CD4-positive, alpha-beta T cell (primary cell): ENCODE measurements at places on chromosomes 11 and 22.

DNA sequence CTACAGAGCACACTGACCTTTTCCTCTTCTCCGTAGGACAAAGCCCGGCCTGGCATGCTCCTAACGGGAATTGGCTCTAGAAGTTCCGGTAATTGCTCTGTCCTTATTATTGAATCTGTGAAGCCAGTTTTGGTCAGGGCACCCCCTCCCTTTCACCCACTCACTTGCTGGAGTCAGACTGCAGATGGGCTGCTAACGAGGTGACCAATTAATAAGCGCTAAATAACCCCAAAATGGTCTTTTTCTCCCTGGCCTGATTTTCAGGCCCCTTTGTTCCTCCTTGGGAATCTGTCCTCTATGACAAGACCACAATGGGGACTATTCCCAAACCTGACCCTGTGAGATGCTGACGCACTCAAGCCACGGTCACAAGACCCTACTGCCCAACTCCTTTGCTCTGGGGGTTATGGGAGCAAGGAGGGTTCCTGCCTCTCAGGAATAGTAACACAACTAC is 610.0 kb upstream of the CADM1 start:
- DNase-seq: no peak

DNA sequence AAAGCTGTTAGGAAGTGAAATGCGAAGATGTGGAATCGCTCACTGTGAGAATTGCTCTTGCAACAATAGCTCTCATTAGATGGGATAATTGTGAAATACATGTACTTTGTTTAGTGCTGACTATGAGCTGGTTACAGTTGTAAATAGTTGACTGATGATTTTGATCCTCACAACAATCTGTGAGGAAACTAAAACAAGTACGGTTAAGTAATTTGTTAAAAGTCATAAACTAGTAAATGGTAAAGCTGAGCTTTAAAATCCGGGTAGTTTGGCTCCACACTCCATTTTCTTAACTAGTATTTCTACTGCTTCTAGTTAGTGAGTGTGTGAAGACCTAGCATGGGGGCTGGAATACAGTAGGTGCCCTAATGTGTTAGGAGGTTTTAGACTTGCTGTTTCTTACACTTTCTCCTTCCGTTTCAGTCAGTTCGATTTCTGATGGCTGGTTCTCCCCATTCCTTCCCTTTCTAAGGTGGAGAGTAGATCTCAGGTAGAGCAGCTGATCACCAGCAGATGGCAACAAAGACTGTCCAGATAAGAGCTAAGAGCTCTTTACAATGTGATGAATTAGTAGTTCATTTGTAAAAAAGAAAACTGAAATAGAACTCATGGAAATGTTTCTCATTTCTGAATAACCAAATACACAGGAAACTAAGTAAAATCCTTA is 16.3 kb upstream of the CYP2R1 start:
- DNase-seq: peak; percentile 64

GRCh38 chr22:25709758-25710157 is 32.2 kb upstream of the MYO18B start:
- no peak for DNase-seq

DNA sequence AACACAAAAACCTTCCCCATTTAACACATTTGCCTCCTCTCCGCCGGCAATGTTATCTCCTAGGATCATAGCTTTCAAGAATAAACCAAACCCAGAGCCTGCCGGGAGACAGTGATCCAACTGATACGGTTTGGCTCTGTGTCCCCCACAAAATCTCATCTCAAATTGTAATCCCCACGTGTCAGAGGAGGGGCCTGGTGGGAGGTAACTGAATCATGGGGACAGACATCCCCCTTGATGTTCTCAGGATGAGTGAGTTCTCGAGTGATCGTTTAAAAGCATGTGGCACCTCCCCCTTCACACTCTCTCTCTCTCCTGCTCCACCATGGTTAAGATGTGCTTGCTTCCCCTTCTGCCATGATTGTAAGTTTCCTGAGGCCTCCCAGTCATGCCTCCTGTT is 33.3 kb downstream of the RBFOX2 start:
- DNase-seq: no peak

DNA sequence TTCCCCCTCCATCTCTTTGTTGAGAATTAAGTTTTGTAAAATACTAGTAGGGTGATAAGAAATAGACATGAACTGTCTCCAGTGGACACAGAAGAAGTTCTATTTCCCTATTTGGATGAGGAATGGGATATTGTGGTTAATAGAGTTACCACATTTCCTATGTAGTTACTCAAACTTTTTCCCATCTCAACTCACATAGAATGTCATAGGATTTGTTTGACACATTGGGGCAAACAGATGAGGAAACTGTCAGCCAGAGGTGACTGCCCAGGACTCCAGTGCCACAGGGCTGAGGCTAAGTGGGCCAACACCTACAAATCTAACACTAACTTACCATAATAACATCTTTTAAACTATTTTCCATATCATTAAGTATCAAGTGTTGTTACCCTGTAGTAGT is 58.3 kb downstream of the CCDC83 start:
- no peak for DNase-seq

DNA sequence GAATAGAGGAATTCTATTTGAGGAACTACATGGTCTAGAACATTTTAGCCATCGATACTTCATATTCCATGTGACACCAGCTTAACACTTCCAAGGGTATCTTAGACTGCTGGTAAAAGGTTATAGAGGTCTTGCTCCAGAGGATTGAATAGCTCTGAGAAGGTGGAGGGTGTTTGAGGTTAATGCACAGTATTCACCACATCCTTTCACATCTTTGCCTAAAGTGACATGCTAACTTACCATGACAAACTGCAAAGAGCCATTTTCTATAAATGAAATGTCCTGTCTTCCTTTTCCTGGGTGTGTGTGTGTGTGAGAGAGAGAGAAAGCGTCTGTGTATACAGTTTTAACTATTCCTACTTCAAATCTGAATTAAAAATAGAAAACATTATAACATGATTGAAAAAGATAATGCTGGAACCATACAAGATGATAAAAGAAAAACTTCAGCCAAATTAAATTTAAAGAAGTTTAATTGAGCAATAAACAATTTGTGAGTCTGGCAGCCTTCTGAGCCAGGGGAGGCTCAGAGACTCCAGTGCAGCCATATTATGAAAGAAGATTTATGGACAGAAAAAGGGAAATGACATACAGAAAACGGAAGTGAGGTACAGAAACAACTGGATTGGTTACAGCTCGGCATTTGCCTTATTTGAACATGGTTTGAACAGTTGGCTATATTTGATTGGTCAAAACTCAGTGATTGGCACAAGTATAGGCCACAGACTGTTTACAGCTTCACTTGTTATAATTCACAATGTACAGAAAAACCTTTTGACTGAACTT is 320.9 kb upstream of the CCDC179 start:
- DNase-seq: no peak

DNA sequence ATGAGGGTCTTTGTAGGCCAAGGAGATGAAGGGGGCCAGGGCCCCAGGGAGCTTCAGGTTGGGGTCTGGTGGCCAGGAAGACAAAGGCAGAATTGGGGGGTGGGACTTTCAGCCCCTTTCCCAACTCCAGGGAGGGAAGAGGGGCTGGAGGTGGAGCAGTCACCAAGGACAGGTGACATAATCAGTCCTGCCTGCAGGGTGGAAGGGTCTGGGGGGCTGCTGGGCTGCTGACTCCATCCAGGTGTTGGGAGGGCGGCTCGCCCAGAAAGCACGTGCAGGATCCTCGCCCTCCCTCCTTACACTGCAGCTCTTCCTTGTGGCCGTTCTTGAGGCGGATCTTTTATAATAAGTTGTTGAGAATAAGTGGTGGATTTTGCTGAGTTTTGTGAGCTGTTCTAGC is 1491.1 kb downstream of the TBC1D22A start:
- no peak for DNase-seq

- DNase-seq: peak; percentile 73
These were observed 511 bp upstream of the CLCF1 start for GRCh38 chr11:67373648-67374570.

DNA sequence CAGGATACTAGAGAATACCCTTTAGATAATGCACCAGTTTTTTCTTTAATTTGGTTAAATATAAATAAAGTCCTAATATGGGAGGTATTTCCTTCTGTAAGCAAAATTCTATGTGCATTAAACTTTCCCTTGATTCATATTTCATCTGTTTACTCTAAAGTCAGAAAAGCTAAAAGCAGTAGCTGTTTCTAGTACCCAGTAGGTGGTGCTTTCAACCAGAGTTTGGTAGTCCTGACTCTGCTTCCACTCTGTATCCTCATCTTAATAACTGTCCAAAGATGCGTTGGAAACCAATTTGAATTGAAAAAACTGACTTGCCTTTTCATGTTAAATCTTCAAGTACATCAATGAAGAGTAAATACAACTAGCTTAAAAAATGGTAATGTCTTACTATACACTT is 1065.2 kb downstream of the JRKL start:
- DNase-seq: no peak

- no peak for DNase-seq
These were observed 33.5 kb upstream of the GNAZ start for GRCh38 chr22:23036684-23037428.

- no peak for DNase-seq
These were observed 10.7 kb upstream of the LRRC10B start for GRCh38 chr11:61497876-61498275.

DNA sequence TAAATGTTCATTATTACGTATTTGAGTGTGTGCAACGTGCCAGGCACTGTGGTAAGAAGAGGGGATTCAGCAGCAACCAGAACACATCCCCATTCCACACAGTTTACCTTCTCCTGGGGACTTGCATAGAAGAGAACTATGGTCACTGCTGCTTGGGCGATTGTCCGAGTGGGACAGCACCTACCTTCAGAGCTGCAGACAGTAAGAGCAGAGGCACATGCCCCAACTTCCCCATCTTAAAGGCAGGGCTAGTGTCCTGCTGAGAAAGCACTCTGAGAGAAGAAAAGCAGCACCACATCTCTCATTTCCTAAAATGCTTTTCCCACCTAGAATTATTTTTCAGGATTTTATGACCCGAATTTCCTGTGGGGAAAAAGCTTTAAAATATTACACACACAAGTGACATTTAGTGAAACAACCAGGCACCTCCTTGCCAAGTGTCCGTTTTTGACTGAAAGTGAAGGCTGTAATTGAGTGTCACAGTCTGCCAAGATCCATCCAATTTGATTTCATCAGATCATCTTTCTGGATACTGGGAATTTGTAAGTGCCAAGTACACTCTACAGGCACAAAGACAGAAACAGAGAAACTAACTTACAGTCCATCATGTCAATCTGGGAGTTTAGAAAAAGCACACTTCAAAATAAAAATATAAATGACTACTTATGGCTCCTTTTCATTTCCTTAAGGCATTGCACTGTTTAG is 24.6 kb downstream of the TRAF6 start:
- DNase-seq: no peak

DNA sequence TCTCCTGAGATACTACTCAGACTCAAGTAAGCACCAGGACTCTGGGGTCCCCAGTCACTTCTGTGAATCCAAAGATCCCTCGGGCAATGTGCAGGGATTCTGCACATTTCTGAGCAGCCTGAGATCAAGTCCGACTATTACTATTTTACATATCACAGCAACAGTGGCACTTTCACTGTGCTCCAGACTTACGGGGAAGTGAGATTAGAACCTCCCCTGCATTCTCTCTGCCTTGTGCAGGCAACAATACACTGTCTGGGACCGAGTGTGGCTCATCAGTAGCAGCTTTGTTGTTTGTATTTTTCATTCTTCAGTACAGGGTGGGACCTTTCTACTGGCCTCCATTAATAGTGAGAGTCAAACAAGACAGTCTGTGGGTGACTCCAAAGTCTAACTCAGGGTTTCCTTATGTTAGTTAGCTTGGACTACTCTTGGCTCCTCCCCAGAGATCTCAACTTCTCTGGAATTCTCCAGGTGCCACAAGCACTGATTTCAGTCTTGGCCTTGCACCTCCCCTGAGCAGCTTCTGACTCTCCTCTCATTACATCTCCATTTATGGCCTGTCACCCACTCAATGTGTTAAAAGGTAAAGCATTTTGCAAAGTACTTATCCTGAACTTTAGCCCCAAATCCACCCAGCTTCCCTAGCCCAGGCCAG is 76.2 kb upstream of the TOP3B start:
- no peak for DNase-seq

- DNase-seq: peak; percentile 52
These were observed 31.5 kb downstream of the KIAA0930 start for GRCh38 chr22:45208993-45209838.

DNA sequence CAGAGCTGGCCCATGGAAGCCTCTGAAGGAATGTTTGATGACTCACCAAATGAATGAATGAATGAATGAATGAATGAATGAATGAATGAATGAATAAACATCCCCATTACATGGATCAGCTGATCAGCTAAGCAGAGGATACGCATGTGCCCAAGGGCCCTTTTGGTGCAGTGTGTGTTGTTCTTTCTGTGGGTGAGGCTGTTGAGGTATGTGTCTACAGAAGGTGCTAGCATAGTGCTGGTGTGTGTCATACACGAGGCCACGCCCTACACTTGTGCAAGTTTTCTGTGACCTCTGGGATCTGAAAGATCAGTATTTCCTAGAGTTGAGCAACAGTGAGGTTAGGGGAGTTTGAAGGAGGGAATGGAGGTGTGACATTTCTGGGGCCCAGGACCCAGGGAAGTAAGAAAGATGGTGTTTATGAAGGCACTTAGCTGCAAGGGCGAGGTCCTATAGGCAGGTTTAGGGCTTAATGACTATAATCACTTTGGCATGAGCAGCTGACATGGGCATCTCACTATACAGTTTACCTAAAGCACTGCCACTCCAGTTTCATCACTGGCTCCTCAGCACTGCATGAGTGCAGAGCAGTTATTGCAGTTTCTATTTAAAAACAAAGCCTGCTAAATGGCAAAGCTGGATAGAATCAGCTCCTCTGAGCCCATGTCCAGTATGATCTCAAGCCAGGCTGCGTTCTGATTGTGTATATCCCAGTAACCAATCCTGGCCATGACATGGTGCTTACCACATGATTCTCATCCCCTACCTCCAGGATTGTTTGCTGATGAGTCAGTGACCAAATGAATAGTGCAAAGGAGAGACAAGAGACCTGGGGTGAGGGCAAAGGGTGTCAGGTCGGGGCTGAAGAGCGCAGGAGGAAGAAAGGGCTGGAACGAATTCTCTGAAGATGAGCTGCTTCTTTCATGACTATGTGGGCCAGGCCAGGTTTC is 36.4 kb upstream of the E2F8 start:
- no peak for DNase-seq

DNA sequence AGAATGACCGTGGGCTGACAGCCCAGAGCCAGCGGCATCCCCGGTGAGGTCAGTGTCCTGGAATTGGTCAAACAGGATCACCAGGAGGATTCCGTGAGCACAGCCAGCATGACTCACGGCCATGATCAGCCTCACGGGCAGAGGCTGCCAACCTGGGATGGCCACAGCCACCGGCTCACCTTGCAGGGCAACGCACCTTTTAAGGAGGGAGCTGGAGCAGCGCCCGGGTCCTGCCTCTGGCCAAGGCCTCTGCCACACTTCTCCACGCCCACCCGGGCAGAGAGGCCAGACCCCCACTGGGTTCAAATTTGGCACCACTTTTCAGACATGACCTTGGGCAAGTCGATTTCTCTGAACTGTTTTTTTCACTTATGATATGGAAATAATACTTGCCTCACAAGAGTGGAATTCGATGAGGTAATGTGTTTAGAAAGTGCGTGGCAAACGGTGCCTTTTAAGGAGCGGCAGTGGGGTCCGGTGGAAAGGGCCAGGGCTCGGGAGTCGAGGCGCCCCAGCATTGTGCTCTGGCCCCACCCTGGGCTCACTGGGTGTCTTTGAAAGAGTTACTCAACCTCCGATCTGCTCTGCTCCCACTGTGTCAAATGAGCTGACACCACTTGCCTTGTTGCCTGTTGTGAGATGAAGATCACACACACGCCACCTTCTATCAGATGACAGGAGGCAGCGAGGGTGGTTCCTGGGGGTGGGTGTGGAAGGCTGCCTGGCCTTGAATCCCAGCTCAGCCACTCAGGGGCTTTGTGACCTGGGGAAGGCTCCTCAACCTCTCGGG is 16.0 kb downstream of the TXN2 start:
- DNase-seq: no peak
